Activated CD4-positive, alpha-beta T cell treated with anti-CD3 and anti-CD28 coated beads, Interleukin-2, amount 10 ng/mL, durations not matched to agents 24 days and 14 days (primary cell): ENCODE measurements at places on chromosomes 4 and X.

GRCh38 chr4:75172551-75172950, 239.6 kb downstream of the PARM1 start:
- H3K4me3 ChIP-seq, result no peak overlapping the region
- no peak overlapping the region for H3K27ac ChIP-seq

DNA sequence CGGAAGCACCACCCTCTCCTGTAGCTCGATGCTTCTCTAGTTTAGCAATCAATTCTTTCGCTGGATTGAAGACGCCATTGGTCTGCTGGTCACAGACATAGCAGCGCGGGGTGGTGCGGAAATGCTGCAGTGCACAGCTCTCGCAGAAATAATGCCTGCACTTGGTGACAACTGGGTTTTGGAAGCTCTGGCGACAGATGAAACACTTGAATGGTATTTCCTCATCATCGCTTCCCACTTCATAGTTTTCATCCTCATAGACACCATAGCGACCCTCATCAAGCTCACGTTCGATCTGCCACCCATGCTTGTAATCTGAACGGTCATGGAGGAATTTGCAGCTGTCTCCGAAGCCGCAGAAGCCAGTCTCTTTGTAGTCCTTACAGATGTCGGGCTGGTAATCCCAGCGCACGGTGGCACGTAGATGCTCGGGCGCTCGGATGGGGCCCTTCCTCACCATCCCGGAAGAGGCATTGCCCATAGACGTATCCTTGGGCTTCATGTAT, 854 bp downstream of the RNF113A start:
- H3K36me3 ChIP-seq, result peaks cover 14% of the 10 kb centered on the region
- H3K27ac ChIP-seq, result peak overlapping the region; percentile 99
- H3K27me3 ChIP-seq, result no peaks in the 10 kb centered on the region
- DNase-seq, result peak; percentile 77

DNA sequence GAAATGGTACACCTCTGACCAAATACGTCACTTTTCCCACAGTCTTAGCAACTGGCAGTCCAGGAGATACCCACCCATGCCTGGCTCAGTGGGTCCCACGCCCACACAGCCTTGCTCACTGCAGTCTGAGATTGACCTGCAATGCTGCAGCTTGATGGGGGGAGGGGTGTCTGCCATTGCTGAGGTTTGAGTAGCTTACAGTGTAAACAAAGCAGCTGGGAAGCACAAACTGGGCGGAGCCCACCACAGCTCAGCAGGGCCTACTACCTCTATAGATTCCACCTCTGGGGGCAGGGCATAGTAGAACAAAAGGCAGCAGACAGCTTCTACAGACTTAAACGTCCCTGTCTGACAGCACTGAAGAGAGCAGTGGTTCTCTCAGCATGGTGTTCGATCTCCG, 52.7 kb downstream of the AMER1 start:
- no peak for DNase-seq
- no peaks in the 10 kb centered on the region for H3K27me3 ChIP-seq
- no peak overlapping the region for H3K4me3 ChIP-seq
- H3K36me3 ChIP-seq, result no peaks in the 10 kb centered on the region
- H3K27ac ChIP-seq, result no peak overlapping the region
- H3K4me1 ChIP-seq, result no peaks in the 10 kb centered on the region

DNA sequence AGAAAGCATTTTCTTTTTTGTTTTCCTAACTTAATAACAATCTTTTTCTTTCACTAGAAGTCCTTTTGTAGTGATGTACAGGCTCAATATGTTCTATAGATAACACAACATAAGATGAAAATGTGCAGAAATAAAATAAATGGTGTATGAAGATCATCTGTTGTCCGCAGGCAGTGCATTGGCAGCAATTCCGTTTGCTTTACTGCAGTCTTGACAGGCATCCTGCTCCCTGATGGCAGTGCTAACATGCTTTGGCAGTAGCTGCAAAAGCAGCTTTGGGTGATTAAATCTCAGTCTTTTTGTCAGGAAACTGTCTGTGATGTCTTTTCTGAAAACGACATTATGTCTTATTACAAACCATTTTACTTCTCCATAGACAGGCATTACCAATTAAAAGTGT, 131.4 kb downstream of the TRAM1L1 start:
- H3K4me1 ChIP-seq, result no peaks in the 10 kb centered on the region
- no peaks in the 10 kb centered on the region for H3K27me3 ChIP-seq
- no peak for DNase-seq
- H3K4me3 ChIP-seq, result no peak overlapping the region

- no peaks in the 10 kb centered on the region for H3K27me3 ChIP-seq
- H3K27ac ChIP-seq, result no peak overlapping the region
- no peaks in the 10 kb centered on the region for H3K4me1 ChIP-seq
- H3K36me3 ChIP-seq, result no peaks in the 10 kb centered on the region
- no peak for DNase-seq
- H3K4me3 ChIP-seq, result no peak overlapping the region
These were observed 1471.8 kb downstream of the PCDH7 start for GRCh38 chr4:32191961-32192360.

DNA sequence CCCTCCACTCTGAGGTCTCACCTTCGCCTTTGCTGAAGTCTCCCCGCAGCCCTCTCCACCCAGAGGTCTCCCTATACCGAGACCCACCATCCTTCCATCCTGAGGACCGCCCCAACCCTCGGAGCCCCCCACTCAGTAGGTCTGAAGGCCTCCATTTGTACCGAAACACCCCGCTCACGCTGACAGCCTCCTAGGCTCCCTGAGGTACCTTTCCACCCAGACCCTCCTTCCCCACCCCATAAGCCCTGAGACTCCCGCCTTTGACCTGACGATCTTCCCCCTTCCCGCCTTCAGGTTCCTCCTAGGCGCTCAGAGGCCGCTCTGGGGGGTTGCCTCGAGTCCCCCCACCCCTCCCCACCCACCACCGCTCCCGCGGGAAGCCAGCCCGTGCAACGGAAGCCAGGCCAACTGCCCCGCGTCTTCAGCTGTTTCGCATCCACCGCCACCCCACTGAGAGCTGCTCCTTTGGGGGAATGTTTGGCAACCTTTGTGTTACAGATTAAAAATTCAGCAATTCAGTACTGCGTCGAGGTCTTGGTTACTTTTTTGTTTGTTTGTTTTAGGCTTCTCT, 5.0 kb downstream of the SOD3 start:
- H3K27me3 ChIP-seq, result peaks cover 43% of the 10 kb centered on the region
- no peaks in the 10 kb centered on the region for H3K4me1 ChIP-seq
- H3K27ac ChIP-seq, result no peak overlapping the region
- no peak overlapping the region for H3K4me3 ChIP-seq
- no peak for DNase-seq

GRCh38 chr4:55132775-55133174, 7.4 kb upstream of the KDR start:
- peaks cover 7% of the 10 kb centered on the region for H3K27me3 ChIP-seq
- no peak overlapping the region for H3K4me3 ChIP-seq
- DNase-seq, result no peak
- no peak overlapping the region for H3K27ac ChIP-seq
- no peaks in the 10 kb centered on the region for H3K36me3 ChIP-seq
- no peaks in the 10 kb centered on the region for H3K4me1 ChIP-seq

GRCh38 chr4:86630629-86631028, 36.5 kb downstream of the PTPN13 start:
- H3K4me1 ChIP-seq, result no peaks in the 10 kb centered on the region
- DNase-seq, result no peak
- H3K4me3 ChIP-seq, result no peak overlapping the region
- no peaks in the 10 kb centered on the region for H3K27me3 ChIP-seq

DNA sequence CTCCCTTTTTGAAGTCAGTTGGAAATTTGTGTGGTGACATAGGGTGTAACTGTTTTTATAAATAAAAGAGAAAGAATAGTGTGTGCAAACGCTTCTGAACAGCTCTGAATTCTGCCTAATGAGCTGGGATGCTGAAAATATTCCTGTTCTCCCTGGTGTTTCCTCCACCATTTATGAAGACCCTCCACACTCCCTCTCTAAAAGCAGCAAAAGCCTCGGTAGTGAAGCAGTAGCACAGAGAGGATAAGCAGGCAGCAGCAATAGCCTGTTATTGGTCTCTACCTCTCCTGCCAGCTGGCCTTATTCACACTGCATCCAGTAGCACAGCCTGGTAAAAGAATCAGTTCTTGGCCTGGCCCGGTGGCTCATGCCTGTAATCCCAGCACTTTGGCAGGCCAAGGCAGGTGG, 406.1 kb downstream of the IQCM start:
- H3K4me3 ChIP-seq, result no peak overlapping the region
- DNase-seq, result no peak
- H3K4me1 ChIP-seq, result no peaks in the 10 kb centered on the region
- no peaks in the 10 kb centered on the region for H3K36me3 ChIP-seq
- no peaks in the 10 kb centered on the region for H3K27me3 ChIP-seq
- H3K27ac ChIP-seq, result no peak overlapping the region

GRCh38 chrX:107758231-107758766, 17.3 kb downstream of the TSC22D3 start:
- peaks cover 6% of the 10 kb centered on the region for H3K4me1 ChIP-seq
- no peak overlapping the region for H3K4me3 ChIP-seq
- no peak overlapping the region for H3K27ac ChIP-seq
- no peak for DNase-seq

- H3K4me3 ChIP-seq, result no peak overlapping the region
- peaks cover 15% of the 10 kb centered on the region for H3K4me1 ChIP-seq
- no peak for DNase-seq
- H3K27ac ChIP-seq, result no peak overlapping the region
- peaks cover 67% of the 10 kb centered on the region for H3K36me3 ChIP-seq
These were observed 36.6 kb downstream of the JADE1 start for GRCh38 chr4:128846063-128846462.

DNA sequence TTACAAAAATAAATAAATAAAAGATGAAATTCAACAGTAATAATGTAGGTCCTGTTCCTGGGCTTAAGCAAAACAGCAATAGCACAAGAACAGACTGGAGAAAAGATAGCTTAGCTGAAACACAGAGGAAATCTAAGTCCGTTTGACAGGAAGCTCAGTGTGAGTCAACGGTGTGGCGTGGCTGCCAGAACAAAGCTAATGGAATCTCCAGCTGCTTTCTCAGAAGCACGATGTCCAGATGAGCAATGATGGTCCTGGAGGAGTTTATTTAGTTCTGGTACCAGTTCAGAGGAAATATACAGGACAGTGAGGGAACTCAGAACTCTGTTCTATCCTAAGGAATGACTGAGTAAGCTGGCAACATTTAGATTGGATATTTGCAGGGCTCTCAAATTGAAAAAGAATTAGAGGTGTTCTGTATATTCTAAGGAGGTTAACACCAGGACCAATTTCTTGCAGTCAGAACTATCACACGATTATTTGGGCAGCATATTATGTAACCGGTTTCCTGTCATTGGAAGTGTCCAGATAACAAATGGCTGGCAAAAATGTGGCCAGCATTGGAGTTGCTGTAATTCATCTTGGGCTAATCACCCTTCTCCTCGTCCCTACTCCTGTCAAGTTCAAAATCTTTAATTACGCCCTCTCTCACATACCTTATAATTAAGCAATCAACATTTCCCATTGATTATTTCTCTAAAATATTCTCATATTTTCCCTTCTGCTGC, 12.7 kb downstream of the GAB3 start:
- DNase-seq, result peak; percentile 71
- H3K4me1 ChIP-seq, result peaks cover 57% of the 10 kb centered on the region
- peaks cover 7% of the 10 kb centered on the region for H3K36me3 ChIP-seq
- H3K4me3 ChIP-seq, result peak overlapping the region; percentile 53
- peak overlapping the region; percentile 44 for H3K27ac ChIP-seq

GRCh38 chr4:25059791-25060190, 29.0 kb upstream of the LGI2 start:
- H3K27me3 ChIP-seq, result peaks cover 4% of the 10 kb centered on the region
- no peak overlapping the region for H3K27ac ChIP-seq
- no peaks in the 10 kb centered on the region for H3K4me1 ChIP-seq
- H3K4me3 ChIP-seq, result no peak overlapping the region

DNA sequence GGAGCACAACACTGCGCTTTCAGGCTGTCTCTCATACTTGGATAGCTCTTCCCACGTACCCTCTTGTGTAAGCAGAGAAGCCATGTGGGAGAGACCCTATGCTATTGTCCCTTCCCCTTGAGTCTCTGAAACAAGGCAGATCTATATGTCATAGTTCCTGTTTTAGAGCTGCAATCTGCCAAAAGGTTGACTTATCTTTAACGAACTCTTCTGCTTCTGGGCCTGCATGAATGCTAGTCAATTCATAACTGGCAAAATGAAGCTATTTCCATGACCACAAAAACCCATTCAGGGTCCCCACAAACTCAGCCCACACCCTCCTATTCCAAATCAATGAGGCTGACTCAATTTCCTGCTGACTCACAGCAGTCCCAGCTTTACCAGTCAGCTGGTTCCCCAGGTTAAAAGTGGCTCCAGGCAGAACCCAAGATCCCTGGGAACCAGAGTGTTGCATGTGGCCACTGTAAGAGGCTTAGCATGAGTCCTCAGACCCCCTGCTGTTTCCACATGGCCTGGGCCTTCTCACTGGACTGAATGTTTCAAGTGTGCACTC, 25.3 kb upstream of the SOD3 start:
- no peaks in the 10 kb centered on the region for H3K27me3 ChIP-seq
- peaks cover 6% of the 10 kb centered on the region for H3K4me1 ChIP-seq
- H3K36me3 ChIP-seq, result no peaks in the 10 kb centered on the region
- H3K27ac ChIP-seq, result peak overlapping the region; percentile 47
- no peak for DNase-seq

- no peak overlapping the region for H3K4me3 ChIP-seq
- no peak overlapping the region for H3K27ac ChIP-seq
- H3K36me3 ChIP-seq, result no peaks in the 10 kb centered on the region
- DNase-seq, result no peak
- no peaks in the 10 kb centered on the region for H3K4me1 ChIP-seq
These were observed 136.2 kb downstream of the CFAP299 start for GRCh38 chr4:80471756-80472155.

DNA sequence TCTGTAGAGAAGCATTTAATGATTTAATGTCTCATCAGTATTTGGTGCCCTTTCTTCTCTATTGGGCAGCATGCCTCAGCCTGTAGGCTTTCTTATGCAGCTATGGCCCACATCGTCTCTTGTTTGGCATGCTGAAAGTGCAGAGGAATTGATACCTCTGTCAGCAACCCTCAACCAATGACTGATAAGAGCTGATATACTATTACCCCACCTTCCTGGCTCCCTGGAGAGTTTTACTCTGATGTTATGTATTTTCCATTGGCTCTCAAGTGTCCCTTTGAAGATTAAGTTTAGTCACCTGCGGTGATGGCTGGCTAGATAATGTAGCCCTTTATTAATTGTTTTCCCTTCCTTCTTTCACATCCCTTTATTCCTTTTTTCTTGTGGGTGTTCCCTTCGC, 41.2 kb upstream of the PDHA2 start:
- H3K27ac ChIP-seq, result no peak overlapping the region
- no peak for DNase-seq
- no peaks in the 10 kb centered on the region for H3K4me1 ChIP-seq
- H3K36me3 ChIP-seq, result no peaks in the 10 kb centered on the region

- H3K27me3 ChIP-seq, result no peaks in the 10 kb centered on the region
- DNase-seq, result no peak
- H3K4me1 ChIP-seq, result no peaks in the 10 kb centered on the region
These were observed 1981.9 kb upstream of the TENM3 start for GRCh38 chr4:180261346-180261745.

- DNase-seq, result no peak
- no peaks in the 10 kb centered on the region for H3K36me3 ChIP-seq
- H3K27me3 ChIP-seq, result no peaks in the 10 kb centered on the region
These were observed 17.7 kb downstream of the PCDH18 start for GRCh38 chr4:137514406-137515111.
